ENCODE measurements at places on chromosomes 2 and 18.

- DNase-seq = no peak
Observed at GRCh38 chr2:17057109-17058017, 391.7 kb upstream of the CYRIA start.

DNA sequence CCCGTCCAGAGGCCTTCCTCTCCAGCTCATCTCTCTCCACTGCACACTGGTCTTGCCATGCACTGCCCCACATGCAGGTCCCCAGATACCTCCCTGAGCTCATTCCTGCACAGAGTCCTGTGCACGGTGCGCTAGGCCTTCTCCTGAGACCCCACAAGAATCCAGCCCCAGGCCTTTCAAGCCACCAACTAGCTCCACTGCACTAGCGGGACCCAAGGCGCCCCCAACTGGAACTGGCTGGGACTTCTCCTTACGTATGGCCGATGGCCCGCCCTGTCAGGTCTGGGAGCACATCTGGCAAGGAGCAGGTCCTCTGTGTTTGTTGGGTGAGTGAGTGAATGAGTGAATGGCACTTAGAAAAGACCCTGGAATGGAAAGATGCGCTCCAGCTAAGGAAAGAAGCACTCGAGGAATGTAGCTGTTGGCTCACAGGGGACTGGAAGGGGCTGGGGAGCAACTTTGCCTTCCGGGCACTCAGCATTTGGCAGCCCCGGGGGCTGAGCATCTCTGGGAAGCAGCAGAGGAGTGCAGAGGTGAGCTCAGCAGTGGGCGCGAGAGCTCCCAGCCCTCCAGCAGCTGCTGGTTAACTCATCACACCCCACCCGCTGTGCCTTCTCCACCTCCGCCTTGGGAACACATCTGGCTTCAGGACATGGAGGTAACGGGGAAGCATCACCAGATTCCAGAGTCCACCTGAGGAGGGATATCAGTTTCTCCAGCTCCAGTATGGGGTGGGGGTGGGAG lies 223.1 kb downstream of the GLI2 start:
- DNase-seq = no peak

DNA sequence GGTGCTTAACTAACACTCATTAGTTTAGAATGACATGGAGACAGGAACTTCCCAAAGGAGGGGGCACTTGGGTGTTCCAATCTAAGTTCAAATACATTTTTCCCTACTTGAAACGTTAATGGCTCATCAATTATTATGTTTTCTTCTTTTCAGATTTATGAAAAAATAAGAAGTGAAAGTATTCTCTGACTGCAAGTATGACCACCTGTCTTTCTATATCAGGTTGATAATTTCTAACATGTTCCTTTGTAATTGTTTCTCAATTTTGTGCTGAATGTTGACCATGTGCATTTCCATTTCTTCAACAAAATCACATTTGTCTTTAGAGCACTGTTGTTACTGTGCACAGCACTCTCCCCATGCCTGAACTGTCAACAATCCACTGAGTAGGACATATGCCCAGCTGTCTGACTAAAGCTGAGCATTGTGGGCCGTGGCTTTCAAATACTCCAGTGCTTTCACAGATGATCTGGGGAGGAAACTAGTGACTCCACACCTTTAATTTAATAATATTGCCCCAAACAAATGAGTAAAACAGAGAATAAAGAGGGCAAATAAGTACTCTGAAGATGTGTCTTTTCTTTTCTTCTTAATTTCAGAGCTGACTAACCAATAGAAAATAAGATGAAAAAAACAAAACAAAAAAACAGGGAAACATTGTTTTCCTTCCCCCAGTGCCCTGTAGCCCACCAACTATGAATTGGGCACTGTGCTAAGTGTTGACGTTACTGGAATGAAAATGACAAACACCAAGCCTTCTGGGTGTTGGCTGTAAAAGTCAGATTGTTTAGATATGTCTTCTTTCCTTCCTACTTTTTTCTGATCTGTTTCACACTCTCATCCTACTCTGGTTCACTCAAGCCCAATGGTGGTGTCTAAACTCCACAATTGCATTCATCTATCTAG lies 16.0 kb downstream of the LANCL1 start:
- DNase-seq = no peak

GRCh38 chr2:199458806-199459285 lies 1.1 kb upstream of the SATB2 start:
- DNase-seq = no peak
